ENCODE measurements at places on chromosomes 4 and X. TPM values are rescaled to one million over a fixed set of nuclear protein-coding genes. Genes with fewer than 3 reads are reported as not detected.
A peak's percentile ranks its signal among the peaks of the same experiment; 100 is the strongest.

CACNA1F gene
- total RNA-seq = 1.7 TPM

SPATA4 gene
- not detected for total RNA-seq

HS3ST1 gene
- total RNA-seq = 0.06 TPM

SYN1 gene
- 0.37 TPM for total RNA-seq

DCAF16 gene
- total RNA-seq = 54.5 TPM

MXRA5 gene
- total RNA-seq = not detected

- DNase-seq = no peak
- H3K4me3 ChIP-seq = peak overlapping the region; percentile 91
- H3K27me3 ChIP-seq = no peaks in the 10 kb centered on the region
- peaks cover 5% of the 10 kb centered on the region for H3K4me1 ChIP-seq
- peak overlapping the region; percentile 73 for H3K27ac ChIP-seq
Measured at GRCh38 chrX:78140206-78140605, 756 bp upstream of the TAF9B start.

DNA sequence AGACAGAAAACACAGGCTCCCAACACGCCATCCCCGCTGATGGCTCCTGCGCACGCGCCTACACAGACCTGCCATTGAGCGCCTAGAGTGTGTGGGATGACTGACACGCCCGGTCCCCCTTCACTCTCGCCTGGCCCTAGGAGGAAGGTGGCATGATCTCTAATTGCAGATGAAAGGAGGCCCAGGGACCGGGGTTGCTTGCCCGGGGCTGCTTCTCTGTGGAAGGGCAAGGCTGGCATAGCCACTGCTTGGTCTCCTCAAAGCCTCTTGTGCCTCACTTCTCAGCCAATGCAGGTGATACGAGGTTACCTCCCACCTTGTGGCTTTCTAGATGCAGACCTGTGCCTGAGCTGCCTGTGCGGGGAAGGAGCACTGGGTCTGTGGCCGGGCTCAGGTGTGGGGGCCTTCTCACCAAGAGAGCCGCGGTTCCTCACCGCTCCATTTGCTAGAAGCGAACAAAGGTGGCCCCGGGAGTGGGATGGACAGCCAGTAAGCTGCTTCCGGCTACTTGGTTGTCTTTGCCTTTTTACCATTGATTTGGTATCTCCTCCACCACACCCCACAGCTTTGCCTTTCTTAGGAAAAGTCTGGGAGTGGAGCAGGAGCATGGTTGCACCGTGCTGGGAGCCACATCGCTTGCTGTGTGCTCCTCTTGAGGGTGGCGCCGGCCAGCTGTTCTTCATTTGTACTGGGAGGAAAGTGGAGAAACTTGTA, 47.0 kb downstream of the TBC1D14 start:
- no peaks in the 10 kb centered on the region for H3K36me3 ChIP-seq
- H3K4me3 ChIP-seq = no peak overlapping the region
- DNase-seq = peak; percentile 15
- H3K27me3 ChIP-seq = no peaks in the 10 kb centered on the region
- no peak overlapping the region for H3K27ac ChIP-seq
- peaks cover 13% of the 10 kb centered on the region for H3K4me1 ChIP-seq

- no peaks in the 10 kb centered on the region for H3K36me3 ChIP-seq
- H3K27ac ChIP-seq = no peak overlapping the region
- H3K27me3 ChIP-seq = no peaks in the 10 kb centered on the region
- H3K4me3 ChIP-seq = no peak overlapping the region
Measured at GRCh38 chr4:79141530-79141929, 184.3 kb downstream of the NAA11 start.

GRCh38 chr4:119666653-119667091, 38.1 kb upstream of the PDE5A start:
- no peaks in the 10 kb centered on the region for H3K36me3 ChIP-seq
- H3K27me3 ChIP-seq = peaks cover 3% of the 10 kb centered on the region
- no peak overlapping the region for H3K4me3 ChIP-seq

DNA sequence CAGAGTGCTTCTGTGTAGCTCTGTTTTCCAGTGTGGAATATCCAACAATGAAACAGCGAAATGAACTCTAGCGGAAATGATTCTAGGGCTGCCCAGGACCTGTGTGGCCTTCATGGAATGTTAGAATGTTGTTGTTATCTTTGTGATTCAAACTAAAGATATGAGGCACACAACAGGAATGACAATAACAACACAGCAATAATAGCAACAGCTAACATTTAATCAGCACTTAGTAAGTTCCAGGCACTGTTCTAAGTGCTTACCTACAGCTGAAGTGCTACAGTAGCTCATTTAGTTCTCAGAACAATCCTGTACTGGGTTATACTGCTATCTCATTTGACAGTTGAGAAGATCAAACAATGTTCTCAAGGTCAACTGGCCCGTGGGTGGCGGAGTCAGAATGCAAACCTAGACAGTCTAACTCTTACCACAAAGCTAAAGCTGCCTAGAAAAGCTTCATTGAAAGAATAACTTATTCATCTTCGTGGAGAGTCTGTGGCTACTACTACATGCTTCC, 63.7 kb downstream of the MAML3 start:
- H3K4me3 ChIP-seq = no peak overlapping the region
- no peak for DNase-seq
- H3K27ac ChIP-seq = no peak overlapping the region
- peaks cover 2% of the 10 kb centered on the region for H3K27me3 ChIP-seq
- H3K4me1 ChIP-seq = peaks cover 37% of the 10 kb centered on the region
- peaks cover 2% of the 10 kb centered on the region for H3K36me3 ChIP-seq

DNA sequence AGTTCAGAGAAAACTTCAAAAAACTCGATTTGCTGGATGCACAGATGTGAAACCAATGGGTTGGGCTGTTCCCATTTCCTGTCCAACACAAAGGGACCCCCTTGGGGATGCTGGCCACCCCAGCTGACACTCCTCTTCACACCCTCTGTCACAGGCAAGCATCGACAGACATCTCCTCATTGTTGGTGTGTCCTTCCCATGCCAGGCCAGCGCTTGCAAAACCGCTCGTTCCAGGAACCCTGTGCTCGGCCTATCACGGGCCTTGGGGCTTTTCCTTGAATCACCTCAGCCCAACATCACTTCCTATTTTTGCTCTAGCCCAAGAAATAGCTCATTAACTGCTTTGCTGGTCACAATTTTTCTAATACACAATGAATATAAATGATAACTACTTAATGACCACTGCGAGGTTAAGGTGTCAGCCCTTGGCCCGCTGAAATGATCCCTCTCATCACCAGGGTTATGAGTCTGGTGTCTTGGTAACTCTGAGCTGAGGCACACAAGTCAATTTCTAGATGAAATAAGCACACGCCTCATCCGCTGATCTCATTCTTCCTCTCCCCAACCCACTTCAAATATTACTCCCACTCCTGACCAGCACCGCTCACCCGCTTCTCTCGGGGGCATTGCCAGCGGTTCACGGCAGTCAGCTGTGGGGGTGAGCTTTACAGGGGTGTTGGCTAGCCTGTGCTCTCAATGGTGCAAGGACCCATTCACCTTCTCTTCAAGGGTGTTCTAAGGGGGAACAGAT, 32.3 kb downstream of the BCOR start:
- no peaks in the 10 kb centered on the region for H3K27me3 ChIP-seq
- DNase-seq = peak; percentile 47
- H3K4me3 ChIP-seq = peak overlapping the region; percentile 82

GRCh38 chr4:76753814-76754213, 144.1 kb downstream of the SOWAHB start:
- H3K27ac ChIP-seq = no peak overlapping the region
- no peak for DNase-seq
- no peaks in the 10 kb centered on the region for H3K36me3 ChIP-seq
- peaks cover 22% of the 10 kb centered on the region for H3K27me3 ChIP-seq

GRCh38 chr4:32032136-32032672, 1312.0 kb downstream of the PCDH7 start:
- no peaks in the 10 kb centered on the region for H3K36me3 ChIP-seq
- no peak overlapping the region for H3K4me3 ChIP-seq
- DNase-seq = no peak
- H3K27ac ChIP-seq = no peak overlapping the region
- H3K27me3 ChIP-seq = no peaks in the 10 kb centered on the region

DNA sequence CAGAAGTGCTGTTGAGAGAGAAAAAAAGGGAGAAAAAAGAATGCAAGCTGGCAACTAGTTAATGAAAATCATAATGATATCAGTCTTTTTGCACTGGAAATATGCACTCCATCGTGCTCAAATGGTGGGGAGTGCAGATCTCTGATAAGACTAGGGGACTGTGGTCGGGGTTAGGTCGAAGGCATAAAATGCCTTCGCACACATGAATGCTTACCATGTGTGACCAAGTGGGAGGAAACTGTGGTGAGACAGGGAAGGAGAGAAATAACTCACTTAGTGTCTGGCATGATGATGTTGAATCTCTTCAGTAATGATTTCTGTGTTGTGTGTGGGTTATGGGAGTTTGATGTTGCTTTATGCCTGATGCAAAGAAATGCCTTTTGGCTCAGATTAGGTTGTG, 358.9 kb downstream of the FBXO8 start:
- H3K4me1 ChIP-seq = no peaks in the 10 kb centered on the region
- H3K4me3 ChIP-seq = no peak overlapping the region

GRCh38 chr4:185640811-185641675, 105.7 kb upstream of the PDLIM3 start:
- DNase-seq = no peak
- no peak overlapping the region for H3K27ac ChIP-seq
- peaks cover 2% of the 10 kb centered on the region for H3K4me1 ChIP-seq
- H3K4me3 ChIP-seq = no peak overlapping the region
- no peaks in the 10 kb centered on the region for H3K36me3 ChIP-seq
- H3K27me3 ChIP-seq = peaks cover 50% of the 10 kb centered on the region

- H3K27me3 ChIP-seq = no peaks in the 10 kb centered on the region
- peak overlapping the region; percentile 66 for H3K4me3 ChIP-seq
- H3K36me3 ChIP-seq = peaks cover 9% of the 10 kb centered on the region
- peaks cover 57% of the 10 kb centered on the region for H3K4me1 ChIP-seq
Measured at GRCh38 chr4:76989391-76990061, 40.0 kb downstream of the SEPTIN11 start.

GRCh38 chrX:140715787-140716186, 6.2 kb downstream of the LINC00632 start:
- no peaks in the 10 kb centered on the region for H3K36me3 ChIP-seq
- H3K27ac ChIP-seq = no peak overlapping the region
- no peak for DNase-seq
- no peaks in the 10 kb centered on the region for H3K27me3 ChIP-seq
- no peak overlapping the region for H3K4me3 ChIP-seq

- DNase-seq = no peak
- no peaks in the 10 kb centered on the region for H3K27me3 ChIP-seq
- H3K27ac ChIP-seq = no peak overlapping the region
- H3K36me3 ChIP-seq = no peaks in the 10 kb centered on the region
- H3K4me3 ChIP-seq = no peak overlapping the region
Measured at GRCh38 chrX:12013211-12013618, 125.1 kb upstream of the FRMPD4 start.

DNA sequence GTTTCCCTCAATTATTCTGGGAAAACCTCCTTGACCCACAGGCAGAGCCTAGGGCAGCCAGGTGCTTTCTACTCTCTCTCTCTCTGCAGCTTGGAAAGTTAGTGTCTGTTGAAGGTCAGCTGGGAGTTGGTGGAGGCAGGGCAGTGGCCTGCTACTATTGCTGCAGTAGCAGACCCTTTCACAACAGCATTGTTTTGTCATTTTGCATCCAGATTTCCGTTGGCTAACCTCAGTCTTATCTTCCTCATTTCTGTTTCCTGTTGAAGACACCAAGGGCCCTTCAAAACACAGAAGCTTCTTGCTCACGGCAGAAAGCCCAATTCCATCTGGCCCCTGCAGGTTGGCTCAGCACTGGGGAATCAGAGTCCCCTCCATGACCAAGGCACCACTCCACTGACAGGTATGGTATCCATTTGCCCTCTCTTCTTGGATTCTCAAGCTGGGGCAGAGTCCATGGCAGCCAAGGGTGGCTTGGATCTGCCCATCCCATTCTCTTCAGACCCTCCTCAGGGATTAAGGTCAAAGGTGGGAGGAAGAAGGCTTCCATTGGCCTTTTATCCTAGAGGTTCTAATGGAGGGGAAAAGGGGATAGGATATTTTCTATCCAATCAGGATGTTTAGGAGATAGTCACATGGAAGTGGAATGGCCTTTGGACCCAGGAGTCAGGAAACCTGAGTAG, 24.6 kb downstream of the VSIG4 start:
- H3K27ac ChIP-seq = peak overlapping the region; percentile 96
- H3K36me3 ChIP-seq = peaks cover 34% of the 10 kb centered on the region
- H3K27me3 ChIP-seq = no peaks in the 10 kb centered on the region
- peaks cover 64% of the 10 kb centered on the region for H3K4me1 ChIP-seq
- peak overlapping the region; percentile 71 for H3K4me3 ChIP-seq
- peak; percentile 42 for DNase-seq

GRCh38 chr4:89489338-89489771, 181.8 kb upstream of the GPRIN3 start:
- H3K36me3 ChIP-seq = no peaks in the 10 kb centered on the region
- no peak for DNase-seq
- H3K27ac ChIP-seq = peak overlapping the region; percentile 20
- H3K4me1 ChIP-seq = no peaks in the 10 kb centered on the region
- H3K27me3 ChIP-seq = peaks cover 2% of the 10 kb centered on the region

DNA sequence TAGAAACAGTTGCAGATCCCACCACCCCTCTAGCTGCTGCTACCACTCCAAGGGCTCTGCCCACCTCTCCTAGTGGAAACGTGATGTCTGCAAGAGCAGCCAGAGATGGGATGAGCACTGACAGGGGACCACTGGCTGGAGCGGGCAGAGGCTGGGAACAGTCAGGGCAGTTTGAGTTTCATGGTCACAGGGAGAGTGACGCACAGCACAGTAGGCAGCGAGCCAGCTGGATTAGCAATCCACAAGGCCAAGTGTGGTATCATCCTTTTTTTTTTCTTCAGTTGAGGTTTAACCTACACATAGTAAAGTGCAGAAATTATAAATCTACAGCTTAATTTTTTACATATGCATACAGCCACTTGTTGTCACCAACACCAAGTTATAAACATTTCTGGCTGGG, 6.4 kb upstream of the SCML2 start:
- no peak for DNase-seq
- no peak overlapping the region for H3K4me3 ChIP-seq
- no peaks in the 10 kb centered on the region for H3K4me1 ChIP-seq

GRCh38 chr4:98522636-98523395, 135.6 kb downstream of the TSPAN5 start:
- H3K27me3 ChIP-seq = no peaks in the 10 kb centered on the region
- no peak overlapping the region for H3K27ac ChIP-seq
- H3K4me3 ChIP-seq = no peak overlapping the region
- peaks cover 8% of the 10 kb centered on the region for H3K36me3 ChIP-seq
- H3K4me1 ChIP-seq = peaks cover 28% of the 10 kb centered on the region

GRCh38 chrX:20352504-20352903, 85.8 kb upstream of the RPS6KA3 start:
- H3K27me3 ChIP-seq = no peaks in the 10 kb centered on the region
- H3K4me3 ChIP-seq = no peak overlapping the region
- peaks cover 11% of the 10 kb centered on the region for H3K4me1 ChIP-seq
- H3K36me3 ChIP-seq = peaks cover 1% of the 10 kb centered on the region
- no peak overlapping the region for H3K27ac ChIP-seq
- no peak for DNase-seq

GRCh38 chr4:70190579-70190978, 4.9 kb upstream of the ODAM start:
- no peaks in the 10 kb centered on the region for H3K27me3 ChIP-seq
- H3K27ac ChIP-seq = no peak overlapping the region
- DNase-seq = no peak
- H3K36me3 ChIP-seq = no peaks in the 10 kb centered on the region
- no peaks in the 10 kb centered on the region for H3K4me1 ChIP-seq
- no peak overlapping the region for H3K4me3 ChIP-seq
